ENCODE measurements at places on chromosomes 4 and X.

- no peaks in the 10 kb centered on the region for H3K27me3 ChIP-seq
- DNase-seq: no peak
- no peaks in the 10 kb centered on the region for H3K36me3 ChIP-seq
- no peak overlapping the region for H3K4me3 ChIP-seq
- peaks cover 6% of the 10 kb centered on the region for H3K4me1 ChIP-seq
- H3K27ac ChIP-seq: no peak overlapping the region
Measured at GRCh38 chr4:141346144-141346543, 125.4 kb downstream of the ZNF330 start.

- no peaks in the 10 kb centered on the region for H3K27me3 ChIP-seq
- H3K4me3 ChIP-seq: no peak overlapping the region
- H3K27ac ChIP-seq: no peak overlapping the region
- no peaks in the 10 kb centered on the region for H3K36me3 ChIP-seq
Measured at GRCh38 chr4:36274158-36274557, 7.3 kb upstream of the DTHD1 start.

DNA sequence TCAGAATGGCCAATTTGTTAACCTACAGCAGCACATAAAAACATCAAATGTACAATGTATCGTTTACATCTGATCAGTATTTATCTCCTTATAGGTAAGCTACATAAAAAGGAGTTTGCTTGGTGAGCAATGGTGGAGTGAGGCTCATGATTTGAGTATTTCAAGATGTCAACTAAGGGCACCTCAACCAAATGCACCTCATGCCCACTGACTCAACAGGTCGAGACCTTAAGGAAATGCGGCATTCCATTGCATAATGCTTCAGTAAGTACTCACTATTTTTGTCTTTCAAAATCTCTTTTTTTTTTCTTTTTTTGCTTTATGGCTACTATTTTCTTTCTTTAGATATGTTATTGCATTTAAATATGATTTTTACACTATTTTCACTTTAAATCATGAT, 181.0 kb upstream of the TLL1 start:
- H3K4me1 ChIP-seq: no peaks in the 10 kb centered on the region
- no peaks in the 10 kb centered on the region for H3K27me3 ChIP-seq
- no peak overlapping the region for H3K4me3 ChIP-seq
- H3K27ac ChIP-seq: no peak overlapping the region

DNA sequence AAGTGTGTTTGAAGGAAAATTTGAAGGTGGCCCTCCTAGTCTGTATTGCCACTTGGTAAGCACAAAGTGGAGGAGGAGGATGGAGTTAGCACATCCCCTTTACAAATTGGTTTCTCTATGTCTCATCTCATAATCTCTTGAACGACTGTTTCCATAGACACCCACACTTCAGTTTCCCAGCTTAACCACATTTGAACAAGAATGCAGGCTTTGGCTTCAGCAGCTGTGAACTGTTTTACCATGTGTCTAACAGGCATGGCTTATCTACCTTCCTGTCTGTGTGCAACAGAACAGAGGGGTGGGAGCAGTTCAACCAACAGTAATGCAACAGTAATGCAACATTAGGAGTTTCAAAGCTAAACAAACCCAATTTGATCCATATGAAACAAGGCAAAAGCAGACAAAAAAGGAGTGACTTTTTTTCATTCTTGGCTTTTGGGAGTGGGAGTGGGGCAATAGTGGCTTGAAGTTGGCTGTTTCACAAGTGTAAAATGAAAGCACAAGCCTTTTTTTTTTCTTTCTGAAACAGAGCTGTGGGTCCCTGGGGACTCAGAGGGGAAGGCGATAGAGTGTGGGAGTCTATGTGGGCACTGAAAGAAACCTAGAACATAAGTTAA, 108.0 kb downstream of the ITM2A start:
- no peaks in the 10 kb centered on the region for H3K36me3 ChIP-seq
- no peaks in the 10 kb centered on the region for H3K27me3 ChIP-seq
- no peak for DNase-seq
- no peak overlapping the region for H3K4me3 ChIP-seq

DNA sequence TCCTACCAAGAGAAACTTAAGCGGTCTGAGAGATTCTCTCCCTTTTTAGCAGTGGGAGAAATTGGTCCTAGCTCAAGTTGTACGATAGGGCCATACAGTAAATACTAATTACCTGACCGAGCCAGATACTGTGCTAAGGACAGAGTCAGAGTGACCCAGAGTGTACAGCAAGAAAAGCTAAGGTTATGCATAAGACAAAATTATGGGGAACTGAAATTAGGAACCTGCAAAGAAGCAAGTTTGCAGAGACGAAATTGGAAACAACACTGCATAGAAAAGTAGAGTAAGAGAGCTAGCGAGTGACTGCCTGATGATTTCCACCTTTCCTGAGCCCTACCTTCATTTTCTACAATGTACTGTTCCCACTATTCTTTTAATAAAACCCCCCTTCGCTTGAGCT, 278.1 kb downstream of the NKX6-1 start:
- no peak for DNase-seq
- no peak overlapping the region for H3K4me3 ChIP-seq
- no peaks in the 10 kb centered on the region for H3K36me3 ChIP-seq
- H3K4me1 ChIP-seq: no peaks in the 10 kb centered on the region
- no peaks in the 10 kb centered on the region for H3K27me3 ChIP-seq

- peak; percentile 87 for DNase-seq
- H3K4me1 ChIP-seq: peaks cover 22% of the 10 kb centered on the region
- H3K36me3 ChIP-seq: peaks cover 25% of the 10 kb centered on the region
- peak overlapping the region; percentile 99 for H3K27ac ChIP-seq
- peak overlapping the region; percentile 85 for H3K4me3 ChIP-seq
- H3K27me3 ChIP-seq: no peaks in the 10 kb centered on the region
Measured at GRCh38 chrX:154398668-154399526, 720 bp downstream of the RPL10 start.

GRCh38 chr4:110190249-110190648, 8.2 kb downstream of the ELOVL6 start:
- no peaks in the 10 kb centered on the region for H3K36me3 ChIP-seq
- no peaks in the 10 kb centered on the region for H3K27me3 ChIP-seq
- no peak overlapping the region for H3K27ac ChIP-seq

GRCh38 chr4:94673961-94674360, 83.8 kb upstream of the BMPR1B start:
- H3K27me3 ChIP-seq: no peaks in the 10 kb centered on the region
- no peak for DNase-seq
- no peak overlapping the region for H3K4me3 ChIP-seq
- H3K27ac ChIP-seq: no peak overlapping the region

GRCh38 chr4:164204434-164204833, 549.5 kb upstream of the SMIM31 start:
- H3K4me3 ChIP-seq: no peak overlapping the region
- no peaks in the 10 kb centered on the region for H3K36me3 ChIP-seq
- no peak for DNase-seq
- H3K27ac ChIP-seq: no peak overlapping the region

GRCh38 chr4:186808630-186809018, 85.0 kb upstream of the FAT1 start:
- no peaks in the 10 kb centered on the region for H3K27me3 ChIP-seq
- no peaks in the 10 kb centered on the region for H3K36me3 ChIP-seq
- no peak overlapping the region for H3K27ac ChIP-seq
- no peak for DNase-seq

- no peaks in the 10 kb centered on the region for H3K36me3 ChIP-seq
- DNase-seq: no peak
- no peaks in the 10 kb centered on the region for H3K27me3 ChIP-seq
- no peak overlapping the region for H3K4me3 ChIP-seq
- H3K27ac ChIP-seq: peak overlapping the region; percentile 61
- no peaks in the 10 kb centered on the region for H3K4me1 ChIP-seq
Measured at GRCh38 chrX:47595716-47596251, 13.5 kb downstream of the TIMP1 start.

GRCh38 chr4:185758807-185759206, 53.2 kb downstream of the SORBS2 start:
- peaks cover 92% of the 10 kb centered on the region for H3K4me1 ChIP-seq
- H3K27ac ChIP-seq: peak overlapping the region; percentile 49
- no peak overlapping the region for H3K4me3 ChIP-seq
- no peaks in the 10 kb centered on the region for H3K36me3 ChIP-seq
- DNase-seq: no peak

- H3K4me1 ChIP-seq: peaks cover 5% of the 10 kb centered on the region
- no peaks in the 10 kb centered on the region for H3K27me3 ChIP-seq
- DNase-seq: no peak
- H3K36me3 ChIP-seq: no peaks in the 10 kb centered on the region
Measured at GRCh38 chr4:176436293-176436973, 116.7 kb downstream of the SPCS3 start.

DNA sequence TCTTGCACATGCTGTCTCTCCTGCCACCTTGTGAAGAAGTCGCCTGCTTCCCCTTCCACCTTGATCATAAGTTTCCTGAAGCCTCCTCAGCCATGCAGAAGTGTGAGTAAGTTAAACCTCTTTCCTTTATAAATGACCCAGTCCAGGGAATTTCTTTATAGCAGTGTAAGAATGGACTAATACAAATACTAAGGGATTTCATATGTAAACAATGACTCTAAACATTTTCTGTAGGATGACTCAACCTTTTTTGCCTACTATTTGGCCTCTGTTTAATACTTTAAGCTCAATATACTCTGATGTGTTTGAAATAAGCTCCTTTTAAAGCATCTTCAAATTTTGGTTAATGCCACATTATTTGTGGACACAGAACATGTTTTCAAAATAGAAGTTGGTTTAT, 813.5 kb upstream of the SLIT2 start:
- H3K4me3 ChIP-seq: no peak overlapping the region
- no peaks in the 10 kb centered on the region for H3K4me1 ChIP-seq
- no peak for DNase-seq
- H3K27me3 ChIP-seq: no peaks in the 10 kb centered on the region
- H3K36me3 ChIP-seq: no peaks in the 10 kb centered on the region
- no peak overlapping the region for H3K27ac ChIP-seq

GRCh38 chr4:38939165-38939564, 71.6 kb downstream of the FAM114A1 start:
- H3K4me3 ChIP-seq: no peak overlapping the region
- H3K4me1 ChIP-seq: peaks cover 12% of the 10 kb centered on the region
- no peak overlapping the region for H3K27ac ChIP-seq
- H3K36me3 ChIP-seq: peaks cover 87% of the 10 kb centered on the region
- H3K27me3 ChIP-seq: no peaks in the 10 kb centered on the region
- DNase-seq: no peak

DNA sequence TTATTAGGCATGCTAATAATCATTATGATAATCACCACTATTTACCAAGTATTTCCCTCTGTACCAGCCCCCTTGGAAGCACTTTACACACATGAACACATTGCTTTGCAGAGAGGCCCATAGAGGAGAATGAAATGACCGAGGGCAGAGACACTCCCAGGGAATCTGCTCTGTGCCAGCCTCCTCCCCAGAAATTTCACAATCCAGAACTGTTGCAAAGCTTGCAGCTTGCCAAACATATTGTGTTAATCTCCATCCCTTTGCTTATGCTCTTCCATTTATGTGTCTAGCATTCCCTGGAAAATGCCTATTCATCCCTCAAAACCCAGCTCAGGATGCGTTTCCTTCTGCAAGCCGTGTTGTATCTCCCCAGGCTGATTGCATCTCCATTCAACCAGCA, 37.8 kb downstream of the CYTL1 start:
- H3K4me1 ChIP-seq: no peaks in the 10 kb centered on the region
- H3K27me3 ChIP-seq: peaks cover 29% of the 10 kb centered on the region
- H3K27ac ChIP-seq: no peak overlapping the region
- no peak for DNase-seq
- H3K4me3 ChIP-seq: no peak overlapping the region

DNA sequence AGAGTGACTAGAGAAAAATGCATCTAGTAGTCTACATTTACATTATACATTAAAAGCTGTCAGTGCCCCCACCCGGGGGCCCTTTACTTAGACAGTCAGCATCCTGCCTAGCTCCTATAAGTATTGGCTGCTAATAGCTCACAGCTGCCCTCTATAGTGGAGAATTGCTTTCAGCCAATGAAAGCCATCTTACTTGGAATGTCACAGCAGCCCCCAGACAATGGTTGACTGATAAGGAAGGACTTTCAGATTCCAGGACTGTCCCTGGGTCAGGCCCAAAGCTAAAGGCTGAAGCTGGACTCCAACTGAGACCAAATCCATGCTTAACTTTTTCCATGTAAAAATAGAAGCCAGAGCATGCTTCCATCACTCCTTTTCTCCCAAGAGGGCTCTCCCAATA, 196.9 kb downstream of the ANKRD50 start:
- H3K27ac ChIP-seq: no peak overlapping the region
- H3K4me1 ChIP-seq: no peaks in the 10 kb centered on the region
- H3K4me3 ChIP-seq: no peak overlapping the region
- H3K27me3 ChIP-seq: no peaks in the 10 kb centered on the region
- no peaks in the 10 kb centered on the region for H3K36me3 ChIP-seq
- no peak for DNase-seq

- H3K4me1 ChIP-seq: no peaks in the 10 kb centered on the region
- no peak for DNase-seq
- H3K4me3 ChIP-seq: no peak overlapping the region
- H3K27ac ChIP-seq: no peak overlapping the region
- H3K27me3 ChIP-seq: no peaks in the 10 kb centered on the region
Measured at GRCh38 chrX:20988804-20989203, 385.4 kb upstream of the CNKSR2 start.

DNA sequence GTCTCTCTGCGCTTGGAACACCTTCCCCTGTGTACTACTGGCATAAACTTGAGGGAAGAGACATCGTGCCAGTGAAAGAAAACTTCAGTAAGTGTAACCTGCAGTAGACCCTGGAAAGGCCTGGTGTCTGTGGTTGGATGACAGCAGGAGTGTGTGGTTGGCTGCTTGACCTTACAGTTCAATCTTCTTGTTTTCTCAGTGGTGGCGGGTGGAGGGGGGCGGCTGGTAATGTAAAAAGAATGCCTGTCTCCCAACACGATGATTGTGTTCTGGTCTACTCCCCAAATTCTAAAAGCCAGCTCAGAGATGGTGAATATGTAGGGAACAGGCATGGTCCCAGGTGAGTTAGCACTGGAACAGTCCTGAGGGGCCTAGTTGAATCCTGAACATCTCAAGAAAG, 18.6 kb downstream of the PSMD10 start:
- H3K4me3 ChIP-seq: no peak overlapping the region
- no peak for DNase-seq
- H3K36me3 ChIP-seq: no peaks in the 10 kb centered on the region
- no peaks in the 10 kb centered on the region for H3K27me3 ChIP-seq

GRCh38 chrX:29281078-29281742, 694.0 kb downstream of the IL1RAPL1 start:
- DNase-seq: no peak
- H3K4me3 ChIP-seq: no peak overlapping the region
- H3K36me3 ChIP-seq: no peaks in the 10 kb centered on the region
- no peak overlapping the region for H3K27ac ChIP-seq
- H3K27me3 ChIP-seq: no peaks in the 10 kb centered on the region
- no peaks in the 10 kb centered on the region for H3K4me1 ChIP-seq
